ENCODE measurements at places on chromosomes 7 and 10.

DNA sequence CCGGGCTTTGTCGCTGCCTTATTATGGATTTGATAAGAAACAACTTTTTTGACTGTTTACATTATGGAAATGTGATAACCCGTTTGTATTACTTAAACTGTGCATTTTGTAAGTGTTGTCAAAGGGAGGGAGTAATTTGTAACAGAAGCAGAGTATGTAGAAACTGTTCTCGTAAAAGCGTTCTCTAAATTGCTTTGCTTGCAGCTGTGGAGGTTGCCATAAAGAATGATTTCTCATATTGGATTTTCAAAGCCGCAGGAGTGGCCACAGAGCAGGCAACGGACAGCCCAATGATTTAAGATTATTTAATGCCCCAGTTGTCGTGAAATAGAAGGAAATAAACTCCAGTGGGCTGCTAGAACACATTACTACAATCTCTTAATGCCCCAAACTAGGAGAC is 114.0 kb upstream of the INSYN2A start:
- no peak for DNase-seq

GRCh38 chr10:132282667-132283603 is 24.8 kb downstream of the STK32C start:
- DNase-seq = no peak

- DNase-seq = no peak
Observed at GRCh38 chr10:29535778-29536453, 98.9 kb downstream of the SVIL start.

DNA sequence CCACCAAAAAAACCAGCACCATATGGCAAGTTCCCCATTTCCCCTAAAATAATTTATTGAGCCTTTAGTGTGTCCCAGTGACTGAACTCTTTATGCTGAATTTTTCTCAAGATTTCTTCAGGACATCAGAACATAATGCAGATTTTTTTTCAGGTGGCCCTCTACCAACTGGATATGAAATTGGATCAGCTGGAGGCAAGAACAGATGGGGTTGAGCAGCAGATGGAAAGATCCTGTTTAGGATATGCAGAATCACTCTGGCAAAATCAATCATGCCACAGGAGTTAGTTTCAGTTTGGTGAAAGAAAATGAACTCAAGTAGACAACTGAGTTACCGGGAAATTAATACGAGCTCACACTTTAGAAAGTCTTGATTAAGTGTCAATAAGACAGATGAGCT is 761.5 kb upstream of the C7orf33 start:
- DNase-seq = no peak

DNA sequence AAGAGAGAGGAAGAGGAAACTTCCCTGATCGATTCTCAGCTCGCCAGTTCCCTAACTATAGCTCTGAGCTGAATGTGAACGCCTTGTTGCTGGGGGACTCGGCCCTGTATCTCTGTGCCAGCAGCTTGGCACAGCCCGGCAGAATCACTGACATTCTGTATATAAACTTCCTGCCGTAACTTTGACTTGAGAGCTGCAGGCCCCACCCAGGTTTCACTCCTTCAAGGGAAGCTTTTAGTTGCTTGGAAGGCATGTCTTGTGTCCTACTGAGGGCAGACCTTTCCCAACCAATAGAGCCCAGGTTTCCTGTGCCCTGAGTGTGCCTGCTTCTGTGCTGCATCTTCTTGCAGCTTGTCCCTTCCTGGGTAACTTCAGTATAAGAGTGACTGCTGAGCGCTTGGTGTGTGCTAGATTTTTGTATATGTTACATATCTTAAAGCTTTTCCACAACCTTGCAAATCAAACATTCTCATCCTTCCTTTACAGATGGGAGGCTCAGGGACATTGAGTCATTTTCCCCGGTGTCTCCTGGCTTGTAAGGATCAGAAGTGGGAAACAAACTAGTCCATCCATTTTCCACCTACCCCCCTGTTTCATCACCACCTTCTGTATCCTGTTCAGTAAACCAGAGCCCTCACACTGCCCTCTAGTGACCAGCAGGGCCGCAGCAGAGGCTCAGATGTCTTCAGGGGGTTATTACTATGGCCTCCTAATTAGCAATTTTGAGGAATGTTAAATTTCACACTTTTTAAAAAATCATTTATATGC is 225.2 kb upstream of the PRSS58 start:
- peak; percentile 35 for DNase-seq

GRCh38 chr7:65840446-65840845 is 32.4 kb upstream of the VKORC1L1 start:
- DNase-seq = no peak

- no peak for DNase-seq
Observed at GRCh38 chr7:157502701-157503111, 165.9 kb downstream of the DNAJB6 start.

- no peak for DNase-seq
Observed at GRCh38 chr10:93211991-93212390, 138.3 kb downstream of the CYP26A1 start.

GRCh38 chr7:34662058-34662708 is 4.2 kb downstream of the NPSR1 start:
- no peak for DNase-seq

- DNase-seq = no peak
Observed at GRCh38 chr10:75472685-75473084, 41.3 kb downstream of the LRMDA start.

DNA sequence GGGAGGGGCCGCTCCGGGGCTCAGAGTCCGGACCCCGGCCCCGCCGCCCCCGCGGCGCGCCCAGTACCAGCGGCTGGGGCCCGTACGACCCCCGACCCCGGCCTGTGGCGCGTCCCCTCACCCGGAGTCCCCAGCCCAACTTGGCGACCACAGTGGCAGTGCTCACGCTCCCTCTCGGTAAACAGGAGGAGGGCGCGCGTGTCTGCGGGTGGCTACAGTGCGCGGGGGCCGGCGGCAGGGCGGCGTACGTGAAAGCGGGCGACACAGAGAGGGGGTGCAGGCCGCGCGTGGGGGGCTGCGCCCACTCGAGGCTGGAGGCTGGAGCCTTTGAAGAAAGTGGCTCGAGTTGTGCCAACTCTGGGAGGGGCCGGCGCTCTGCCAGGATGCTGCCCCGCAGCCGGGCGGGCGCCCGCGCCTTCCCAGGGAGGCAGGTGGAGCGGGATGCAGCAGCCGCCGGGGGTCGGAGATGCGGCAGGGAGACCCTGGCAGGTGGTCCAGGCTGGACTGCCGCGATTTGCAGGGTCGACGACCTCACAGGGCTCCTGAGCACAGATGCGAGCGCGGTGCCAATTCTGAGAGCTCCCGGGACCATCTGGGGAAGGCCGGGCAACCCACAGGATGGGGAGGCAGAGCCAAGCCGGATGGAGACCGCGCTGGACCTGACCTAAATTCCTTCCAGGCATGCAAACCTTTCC is 655 bp downstream of the PTPRE start:
- DNase-seq = no peak

GRCh38 chr7:29139191-29139590 is 7.1 kb downstream of the CPVL start:
- DNase-seq = no peak

- DNase-seq = no peak
Observed at GRCh38 chr7:34757570-34758110, 99.6 kb downstream of the NPSR1 start.

DNA sequence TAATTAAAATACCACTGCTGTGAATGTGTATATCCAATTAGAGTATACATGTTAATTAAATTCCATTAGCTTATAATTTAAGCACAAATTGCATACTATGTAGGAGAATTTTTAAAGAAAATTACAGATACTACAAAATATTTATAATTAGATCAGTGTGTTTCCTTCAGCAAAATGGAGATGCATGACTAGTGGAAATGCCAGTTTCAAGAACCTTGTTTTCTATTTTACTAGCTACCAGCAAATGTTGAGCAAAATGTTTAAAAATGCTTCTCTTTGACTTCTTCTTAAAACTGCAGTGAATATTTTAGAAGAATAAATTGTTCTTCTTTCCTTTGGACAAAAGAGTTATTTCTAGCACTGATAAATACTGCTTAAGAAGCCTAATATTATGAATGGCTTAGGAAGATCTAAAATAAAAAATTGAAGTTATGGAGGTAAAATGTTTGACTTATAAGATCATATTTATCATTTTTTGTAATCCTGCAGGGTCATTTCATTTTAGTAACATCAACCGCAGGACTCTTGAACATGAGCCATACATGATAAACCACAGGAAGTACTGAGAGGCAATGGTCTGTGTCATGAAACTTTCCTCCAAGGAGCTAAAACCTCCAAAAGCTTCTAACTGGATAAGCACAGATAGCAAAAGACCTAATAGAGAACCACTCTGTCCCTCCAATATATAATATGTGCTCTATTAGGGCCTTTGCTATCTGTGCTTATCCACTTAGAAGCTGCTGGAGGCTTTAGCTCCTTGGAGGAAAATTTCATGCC is 1066.0 kb upstream of the CELF2 start:
- no peak for DNase-seq

- DNase-seq = no peak
Observed at GRCh38 chr10:22927166-22927565, 687 bp upstream of the ARMC3 start.

DNA sequence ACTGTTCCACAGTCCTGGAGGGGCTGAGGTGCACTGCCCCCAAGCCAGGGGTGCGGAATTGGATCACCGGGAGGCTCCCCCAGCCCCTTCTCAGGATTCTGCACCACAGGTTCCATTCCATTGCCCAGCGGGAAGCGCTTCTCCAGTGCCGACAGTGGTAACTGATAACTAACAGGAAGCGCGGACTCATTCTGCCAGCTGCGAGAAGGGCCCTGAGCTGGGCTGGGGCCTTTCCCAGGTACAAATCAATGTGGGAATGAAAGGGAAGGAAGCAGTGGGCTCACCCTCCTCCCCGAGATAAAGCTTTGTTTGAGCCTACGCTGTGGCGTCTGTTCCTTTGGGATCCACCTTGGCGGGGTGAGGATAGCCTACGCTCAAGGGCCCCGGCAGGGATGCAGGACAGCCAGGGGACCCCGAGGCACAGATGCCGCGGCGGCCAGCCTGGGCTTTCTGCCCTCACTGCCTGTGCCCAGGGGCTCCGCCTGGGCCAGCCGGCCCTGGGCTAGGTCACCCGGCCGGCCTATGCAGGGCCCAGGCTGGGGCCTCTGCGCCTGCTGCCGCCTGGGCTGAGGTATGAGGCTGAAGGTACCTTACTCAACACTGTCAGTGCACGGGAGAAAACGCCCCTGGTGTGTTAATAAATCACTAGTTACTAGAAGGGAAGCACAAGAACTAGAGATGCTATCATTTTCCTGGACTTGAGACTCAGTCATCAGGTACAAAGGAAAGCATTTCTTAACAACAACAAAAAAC is 39.4 kb downstream of the EN2 start:
- DNase-seq = no peak

- DNase-seq = no peak
Observed at GRCh38 chr7:101911800-101912715, 94.6 kb downstream of the CUX1 start.

DNA sequence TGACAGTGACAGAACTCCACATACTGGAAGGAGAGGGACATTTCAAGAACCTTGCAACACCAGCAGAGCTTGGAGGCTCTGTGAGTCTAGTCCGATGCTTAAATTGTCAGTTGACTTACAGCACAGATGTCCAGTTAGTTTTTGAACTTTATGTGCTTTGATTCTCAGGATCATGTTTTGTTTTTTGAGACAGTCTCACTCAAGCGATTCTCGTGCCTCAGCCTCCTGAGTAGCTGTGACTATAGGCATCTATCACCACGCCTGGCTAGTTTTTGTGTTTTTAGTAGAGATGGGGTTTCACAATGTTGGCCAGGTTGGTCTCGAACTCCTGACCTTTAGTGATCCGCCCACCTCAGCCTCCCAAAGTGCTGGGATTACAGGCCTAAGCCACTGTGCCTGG is 31.8 kb upstream of the STEAP4 start:
- no peak for DNase-seq

- DNase-seq = no peak
Observed at GRCh38 chr10:70035531-70035930, 17.1 kb upstream of the MACROH2A2 start.

DNA sequence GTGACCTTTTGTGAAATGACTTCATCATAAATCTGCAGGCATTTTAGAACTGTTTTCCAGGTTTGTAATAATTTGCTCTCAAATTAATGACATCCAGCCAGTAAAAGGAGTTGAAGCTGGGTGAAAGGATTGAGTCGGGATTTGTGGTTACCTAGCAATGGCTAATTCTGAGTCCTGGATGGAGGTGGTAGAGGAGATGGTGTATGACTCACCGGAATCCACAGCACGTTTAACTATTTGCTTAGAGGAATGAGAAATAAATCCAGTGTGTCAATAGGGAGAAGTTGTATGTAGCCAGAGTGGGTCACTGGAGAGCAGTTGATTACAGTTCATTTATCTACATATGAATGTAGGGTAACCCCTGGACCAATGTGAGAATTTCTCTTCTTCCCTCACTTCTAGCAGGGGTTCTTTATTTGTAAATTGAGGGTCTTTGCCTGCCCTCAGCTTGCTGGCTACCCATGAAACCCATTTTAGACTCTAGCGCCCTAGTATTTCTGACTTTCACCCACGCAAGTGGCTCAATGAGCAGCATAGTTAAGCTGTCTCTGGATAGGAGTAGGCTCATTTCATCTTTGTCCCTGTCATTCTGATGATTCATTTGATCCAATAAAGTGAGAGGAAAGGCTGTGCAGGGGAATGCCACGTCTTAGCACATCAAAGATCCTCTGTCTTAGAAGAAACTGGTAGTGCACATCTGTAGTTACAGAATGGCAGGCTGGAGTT is 547.8 kb downstream of the SORCS3 start:
- DNase-seq = no peak

DNA sequence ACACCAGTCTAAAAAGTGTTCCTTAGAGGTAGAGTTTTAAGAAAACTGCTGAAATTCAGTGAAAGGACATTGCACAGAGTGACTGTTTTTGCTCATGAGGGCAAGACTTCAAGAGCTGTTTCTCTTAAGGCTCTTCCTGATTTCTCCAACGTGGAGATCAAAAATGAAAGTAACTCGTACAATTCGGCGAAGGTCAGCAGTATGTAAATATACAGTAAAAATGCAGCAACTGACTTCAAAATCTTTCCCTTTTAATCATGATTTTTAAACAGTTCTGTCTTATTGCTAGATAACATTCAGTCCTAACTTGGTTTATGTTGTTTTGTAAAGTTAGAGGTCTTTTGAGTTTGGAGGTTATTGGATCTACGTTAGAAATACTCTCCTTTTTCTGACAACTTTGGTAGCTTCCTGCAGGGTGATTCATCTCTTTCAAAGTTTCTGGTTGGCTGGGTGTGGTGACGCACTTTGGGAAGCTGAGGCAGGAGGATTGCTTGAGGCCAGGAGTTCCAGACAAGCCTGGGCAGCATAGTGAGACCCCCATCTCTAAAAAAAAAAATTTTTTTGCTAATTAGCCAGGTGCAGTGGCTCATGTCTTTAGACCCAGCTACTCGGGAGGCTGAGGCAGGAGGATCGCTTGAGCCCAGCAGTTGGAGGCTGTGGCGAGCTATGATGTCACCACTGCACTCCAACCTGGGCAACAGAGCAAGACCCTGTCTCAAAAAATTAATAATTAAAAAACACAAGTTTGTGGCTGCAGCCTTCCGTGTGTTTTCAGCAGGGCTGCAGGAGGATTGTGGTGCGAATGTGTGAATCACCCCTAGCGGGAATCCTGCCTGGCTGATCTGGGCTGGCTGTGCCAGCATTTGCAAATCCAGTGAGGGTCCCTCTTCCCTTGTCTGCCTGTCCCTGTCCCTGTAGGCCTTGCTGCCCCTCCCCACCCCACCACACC is 29.2 kb upstream of the AP5Z1 start:
- DNase-seq = no peak

- DNase-seq = no peak
Observed at GRCh38 chr7:150503581-150503980, 11.1 kb upstream of the GIMAP7 start.

Data from NT2/D1 (cell line).